ENCODE measurements at places on chromosomes 2 and 18.

DNA sequence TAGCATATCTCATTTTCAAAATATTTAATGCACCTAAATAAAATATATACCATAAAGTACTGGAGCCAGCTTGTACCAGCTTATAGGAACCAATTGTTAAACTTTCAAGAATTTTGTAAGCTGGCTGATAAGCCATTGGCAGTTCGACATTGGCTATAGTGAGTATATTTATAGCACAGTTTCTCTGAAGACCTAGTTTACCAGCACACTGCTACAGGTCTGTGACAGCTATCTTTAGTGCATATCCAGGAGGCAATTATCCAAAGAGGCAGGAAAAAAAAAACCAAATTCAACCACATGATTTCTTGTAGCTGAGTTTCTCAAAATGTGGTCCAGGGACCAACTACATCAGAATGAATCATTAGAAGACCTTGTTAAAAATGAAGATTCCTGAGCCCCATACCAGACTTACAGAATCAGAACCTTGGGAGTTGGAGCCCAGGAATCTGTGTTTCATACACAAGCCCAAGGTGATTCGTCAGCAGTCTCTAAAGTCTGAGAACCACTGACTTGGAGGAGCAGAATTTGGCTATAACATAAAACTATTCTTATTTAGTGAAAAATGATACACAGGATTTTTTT lies 279.0 kb upstream of the NRP2 start:
- no peak for DNase-seq

- DNase-seq: no peak
Measured at GRCh38 chr2:101850450-101850849, 141.3 kb upstream of the IL1R2 start.

DNA sequence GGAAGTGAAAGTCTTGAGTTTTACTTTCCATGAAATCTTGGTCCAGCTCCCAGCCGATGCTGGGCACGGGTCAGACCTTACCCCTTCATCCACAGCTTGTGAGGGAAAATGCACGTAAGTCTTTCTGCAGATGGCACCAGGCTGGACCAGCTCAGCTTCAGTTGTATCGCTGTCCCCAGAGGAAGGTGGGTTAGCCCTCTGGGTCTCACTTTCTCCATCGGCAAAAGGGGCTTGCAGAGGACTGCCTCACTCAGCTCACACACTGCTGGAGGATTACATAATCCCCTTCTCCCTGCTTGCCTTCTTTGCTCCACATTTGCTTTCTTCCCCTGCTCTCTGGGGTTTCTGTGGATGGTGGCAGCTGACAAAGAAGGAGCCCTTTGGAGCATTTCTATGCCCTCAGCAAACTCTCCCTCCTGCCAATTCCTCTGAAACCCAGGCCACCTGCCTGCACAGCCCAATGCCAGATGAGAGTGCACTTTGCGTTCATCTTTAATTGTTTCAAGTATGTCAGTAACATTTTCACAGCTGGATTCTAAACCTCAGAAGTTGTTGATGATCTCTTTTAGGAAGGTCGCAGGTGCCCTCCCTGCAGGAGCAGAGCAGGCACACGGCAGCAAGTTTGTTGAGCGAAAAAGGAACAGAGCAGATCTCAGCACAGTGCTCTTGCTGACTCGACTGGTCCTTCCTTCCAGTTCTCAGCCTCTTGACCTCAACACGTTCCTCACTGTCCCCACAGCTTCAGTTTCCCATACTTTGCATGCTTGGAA lies 155.6 kb upstream of the GLI2 start:
- no peak for DNase-seq

- no peak for DNase-seq
Measured at GRCh38 chr2:160445673-160446072, 47.9 kb downstream of the RBMS1 start.

DNA sequence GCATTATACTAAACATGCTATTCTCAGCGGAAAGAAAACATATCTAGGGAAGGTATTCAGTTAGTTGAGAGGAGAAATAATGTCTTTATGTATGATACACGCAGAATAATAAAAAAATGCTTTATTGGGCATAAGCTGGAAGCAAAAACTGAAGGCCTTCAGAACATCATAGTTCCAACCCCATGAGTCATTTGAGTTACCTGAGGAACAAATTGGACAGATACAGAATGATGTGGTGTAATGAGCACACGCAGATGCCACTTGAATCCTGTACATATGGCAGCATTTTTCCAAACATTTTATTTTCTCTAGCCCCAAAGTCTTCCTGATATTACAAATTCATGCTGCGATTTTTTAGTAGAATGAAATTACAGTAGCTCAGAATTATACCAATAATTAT lies 23.2 kb upstream of the TRIB2 start:
- no peak for DNase-seq

GRCh38 chr2:239954166-239955086 lies 70.7 kb downstream of the NDUFA10 start:
- DNase-seq: no peak

- DNase-seq: no peak
Measured at GRCh38 chr2:109724533-109725460, 69.3 kb upstream of the RGPD5 start.

DNA sequence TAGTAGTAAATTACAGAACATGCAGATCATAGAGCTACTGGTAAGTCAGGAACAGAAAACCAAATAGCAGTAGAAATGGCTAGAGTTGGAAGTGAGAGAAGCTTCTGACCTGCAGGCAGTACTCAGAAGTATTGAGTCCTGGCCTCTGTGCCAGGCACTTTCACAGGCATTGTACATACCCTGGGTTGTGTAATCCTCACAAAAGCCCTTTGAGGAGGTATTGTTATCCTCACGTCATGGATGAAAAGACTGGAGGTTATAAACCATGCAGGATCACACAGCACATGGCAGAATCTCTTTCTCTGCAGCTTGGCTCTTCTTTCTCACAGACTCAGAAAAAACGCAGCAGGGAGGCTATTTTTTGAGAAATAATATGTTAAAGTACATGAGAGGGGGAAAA lies 789.3 kb upstream of the FAM98A start:
- DNase-seq: no peak

DNA sequence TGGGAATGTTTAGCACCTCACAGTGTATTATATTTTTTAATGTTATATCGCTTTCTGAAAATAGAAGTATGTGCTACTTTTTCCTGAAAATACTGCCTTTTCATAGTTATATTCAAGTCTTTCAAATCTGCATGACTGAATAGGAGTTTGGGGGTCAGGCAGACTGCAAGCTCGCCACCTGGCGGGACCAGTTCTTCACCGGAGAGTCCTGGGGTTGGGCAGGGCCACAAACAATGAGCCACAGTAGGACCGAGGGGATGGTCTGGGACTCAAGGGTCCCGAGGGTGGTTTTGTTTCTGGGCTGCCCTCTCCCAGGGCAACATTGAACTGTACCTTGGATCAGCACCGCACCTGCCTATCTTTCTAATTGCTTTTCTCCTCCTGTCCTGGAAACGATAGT lies 70.6 kb downstream of the VWA3B start:
- DNase-seq: peak; percentile 48

GRCh38 chr2:162257425-162257824 lies 14.2 kb upstream of the FAP start:
- no peak for DNase-seq

DNA sequence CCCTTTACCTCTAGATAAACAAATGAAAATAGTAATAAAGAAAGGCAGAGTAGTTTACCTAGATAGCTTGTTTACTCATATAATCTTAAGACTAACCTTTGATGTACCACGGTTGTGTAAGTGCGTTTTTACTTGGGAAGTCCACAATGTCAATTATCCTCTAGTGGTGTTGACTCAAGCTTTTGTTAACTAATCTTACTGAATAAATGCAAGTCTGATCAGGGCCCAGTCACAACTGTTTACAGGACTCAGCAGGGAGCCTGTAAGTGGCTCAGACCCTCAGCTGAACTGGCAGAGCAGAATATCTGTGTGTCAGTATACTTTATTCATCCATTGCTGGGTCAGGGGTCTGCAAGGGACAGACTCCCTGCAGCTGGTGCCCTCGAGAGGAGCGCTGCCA lies 98.1 kb upstream of the ACAA2 start:
- no peak for DNase-seq

DNA sequence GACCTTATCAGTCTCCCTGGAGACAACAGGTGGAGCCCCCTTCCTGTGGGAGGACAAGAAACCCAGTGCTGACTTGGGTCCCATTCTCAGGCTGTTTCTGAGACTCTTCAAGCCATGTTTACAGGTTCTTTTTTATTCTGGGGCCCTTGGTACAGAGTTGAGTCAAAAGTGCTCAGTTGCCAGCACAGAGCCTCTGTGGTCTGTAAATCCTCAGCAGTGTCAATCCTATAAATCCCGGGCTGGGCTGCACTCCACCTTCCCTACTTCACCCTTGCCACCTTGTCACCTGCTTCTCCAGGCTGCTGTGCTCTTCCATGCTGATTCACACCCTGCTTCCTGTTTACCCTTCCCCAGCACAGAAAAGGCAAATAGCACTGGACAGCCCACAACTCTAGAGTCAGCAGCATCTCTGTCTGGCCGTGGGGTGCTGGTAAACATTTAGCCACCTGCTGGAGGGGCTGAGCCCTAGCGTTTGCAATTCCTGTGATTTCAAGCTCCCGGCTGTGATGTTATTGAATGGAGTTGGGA lies 74.7 kb downstream of the TNFRSF11A start:
- DNase-seq: no peak

GRCh38 chr2:172087780-172088244 lies 2.5 kb downstream of the DLX1 start:
- peak; percentile 34 for DNase-seq

- no peak for DNase-seq
Measured at GRCh38 chr2:46554397-46554796, 75.0 kb downstream of the TMEM247 start.

- no peak for DNase-seq
Measured at GRCh38 chr2:100188326-100188725, 45.9 kb upstream of the AFF3 start.

Measured in GM13976 (cell line).